ENCODE measurements at places on chromosomes 2 and 18. TPM values are rescaled to one million over a fixed set of nuclear protein-coding genes. Genes with fewer than 3 reads are reported as not detected.
A peak's percentile ranks its signal among the peaks of the same experiment; 100 is the strongest.

Gene RND3
- total RNA-seq: 49.7 TPM

Gene TMEM17
- total RNA-seq: 4.0 TPM

Gene TNFAIP6
- total RNA-seq: 0.75 TPM

DNA sequence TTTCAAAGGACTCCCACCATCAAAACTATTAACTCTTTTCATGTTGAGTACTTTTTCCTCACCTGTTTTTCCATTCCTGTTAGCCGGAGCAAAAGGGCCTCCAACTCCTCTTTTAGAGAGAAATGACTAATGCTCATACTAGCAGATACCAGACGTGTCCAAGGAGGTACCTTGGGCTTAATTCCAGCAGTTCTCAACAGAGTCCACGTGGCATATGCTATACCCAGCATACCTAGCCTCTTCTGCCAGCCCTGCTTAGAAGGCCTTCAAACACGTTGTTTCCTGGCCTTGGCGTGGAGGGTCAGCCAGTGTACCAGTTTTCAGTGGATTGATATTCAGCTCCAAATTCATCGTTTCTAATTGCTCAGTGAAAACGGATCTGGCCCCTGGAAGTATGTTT lies 123.9 kb downstream of the MGAT5 start:
- DNase-seq: no peak

DNA sequence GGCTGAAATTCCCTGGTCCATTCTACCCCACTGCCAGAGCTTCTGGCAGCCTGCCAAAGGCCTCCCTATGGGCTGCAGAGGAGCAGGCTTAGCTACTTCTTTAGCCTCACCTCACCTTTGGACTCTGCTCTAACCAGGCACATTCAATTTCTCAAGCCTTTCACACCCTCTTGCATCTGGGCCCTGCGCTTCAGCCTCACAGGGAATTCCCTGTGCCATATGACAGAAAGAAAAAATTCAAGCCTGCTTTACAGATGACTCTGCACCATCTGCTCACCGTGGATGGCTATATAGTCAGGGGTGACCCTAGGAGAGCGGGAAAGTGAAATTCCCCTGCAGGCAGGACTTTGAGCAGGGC lies 62.5 kb downstream of the REEP1 start:
- no peak for DNase-seq

DNA sequence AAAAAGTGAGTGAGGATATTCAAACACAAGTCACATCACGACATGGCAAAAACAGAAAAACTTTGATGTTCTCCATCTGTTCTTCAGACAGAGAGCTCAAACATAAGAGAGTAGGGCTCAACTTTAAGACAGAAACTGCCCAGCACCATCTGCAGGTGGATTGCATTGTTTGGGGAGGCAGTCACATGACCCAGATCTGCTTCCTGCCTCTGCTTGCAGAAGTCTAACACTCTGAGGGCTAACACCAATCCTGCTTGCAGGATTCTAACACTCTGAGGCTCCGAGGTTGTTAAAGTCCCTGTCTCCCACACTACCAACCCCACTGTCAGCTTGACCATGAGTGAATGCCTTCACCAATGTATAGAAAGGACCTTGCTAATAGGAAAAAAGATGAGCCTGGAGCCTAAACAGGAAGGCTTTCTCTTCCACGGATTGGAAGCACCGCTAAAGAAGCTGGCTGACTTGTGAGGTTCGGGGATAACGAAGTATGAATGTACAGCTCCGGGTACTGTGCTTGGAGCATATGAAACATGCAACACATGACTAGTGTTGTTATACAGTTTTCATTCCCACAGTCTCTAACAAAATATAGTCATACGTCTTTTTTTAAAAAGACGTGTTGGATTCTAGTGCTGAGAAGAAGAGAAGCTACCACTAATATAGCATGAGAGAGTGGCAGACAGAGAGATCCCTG lies 176.6 kb upstream of the CREB1 start:
- DNase-seq: no peak

- no peak for DNase-seq
Measured at GRCh38 chr2:173631127-173631460, 276.4 kb downstream of the CDCA7 start.

GRCh38 chr2:224333726-224334482 lies 68.0 kb downstream of the FAM124B start:
- DNase-seq: no peak

DNA sequence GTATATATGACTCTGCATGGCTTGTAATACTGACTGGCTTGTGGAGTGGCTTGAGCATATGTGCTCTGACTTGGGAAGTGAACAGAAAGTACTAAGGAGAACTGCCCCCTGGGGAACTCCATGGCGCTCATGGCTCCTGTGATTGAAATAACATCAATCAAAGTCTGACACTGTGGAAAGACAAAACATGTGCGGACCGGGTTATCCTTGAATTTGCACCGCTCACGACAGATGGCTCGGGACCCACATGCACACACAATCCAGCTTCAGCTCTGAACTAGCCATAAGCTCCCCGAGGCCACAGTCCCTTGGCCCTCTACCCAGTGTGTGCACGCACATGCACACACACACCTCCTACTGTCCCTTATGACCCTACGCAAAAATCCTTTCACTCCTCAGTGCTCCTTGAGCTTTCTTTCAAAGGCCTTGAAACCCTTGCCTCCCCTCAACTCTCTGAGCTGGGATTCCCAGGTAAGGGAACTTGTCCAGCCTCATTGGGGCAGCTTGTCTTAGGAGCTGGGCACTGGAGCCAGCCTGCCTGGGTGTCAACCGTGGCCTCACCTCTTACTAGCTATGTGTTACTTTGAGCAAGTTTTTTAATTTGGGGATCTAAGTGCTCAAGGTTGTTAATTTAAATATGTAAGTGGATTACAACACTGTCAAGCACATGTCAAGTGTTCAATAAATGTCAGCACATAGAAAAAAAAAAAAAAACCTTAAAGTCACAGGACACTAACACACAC lies 43.6 kb downstream of the MRPS5 start:
- no peak for DNase-seq

- DNase-seq: no peak
Measured at GRCh38 chr2:9345343-9345742, 78.0 kb downstream of the ITGB1BP1 start.

GRCh38 chr18:62585274-62586150 lies 62.7 kb downstream of the ZCCHC2 start:
- DNase-seq: no peak

- peak; percentile 48 for DNase-seq
Measured at GRCh38 chr18:7272311-7273049, 41.6 kb downstream of the LRRC30 start.
